ENCODE measurements at places on chromosomes 3 and 15. TPM values are rescaled to one million over a fixed set of nuclear protein-coding genes. Genes with fewer than 3 reads are reported as not detected.

The BCL2A1 gene
- total RNA-seq, result 18.7 TPM

The CMSS1 gene
- total RNA-seq, result 60.1 TPM

The SETMAR gene
- total RNA-seq, result 10.7 TPM

The SIDT1 gene
- total RNA-seq, result 0.96 TPM

The GOLGA8S gene
- total RNA-seq, result 0.09 TPM

The DISP2 gene
- 1.2 TPM for total RNA-seq
